NCI-H146 (cell line): ENCODE measurements at places on chromosomes 2 and 18.

GRCh38 chr2:233059547-233059796 is 670 bp upstream of the INPP5D start:
- DNase-seq: no peak

DNA sequence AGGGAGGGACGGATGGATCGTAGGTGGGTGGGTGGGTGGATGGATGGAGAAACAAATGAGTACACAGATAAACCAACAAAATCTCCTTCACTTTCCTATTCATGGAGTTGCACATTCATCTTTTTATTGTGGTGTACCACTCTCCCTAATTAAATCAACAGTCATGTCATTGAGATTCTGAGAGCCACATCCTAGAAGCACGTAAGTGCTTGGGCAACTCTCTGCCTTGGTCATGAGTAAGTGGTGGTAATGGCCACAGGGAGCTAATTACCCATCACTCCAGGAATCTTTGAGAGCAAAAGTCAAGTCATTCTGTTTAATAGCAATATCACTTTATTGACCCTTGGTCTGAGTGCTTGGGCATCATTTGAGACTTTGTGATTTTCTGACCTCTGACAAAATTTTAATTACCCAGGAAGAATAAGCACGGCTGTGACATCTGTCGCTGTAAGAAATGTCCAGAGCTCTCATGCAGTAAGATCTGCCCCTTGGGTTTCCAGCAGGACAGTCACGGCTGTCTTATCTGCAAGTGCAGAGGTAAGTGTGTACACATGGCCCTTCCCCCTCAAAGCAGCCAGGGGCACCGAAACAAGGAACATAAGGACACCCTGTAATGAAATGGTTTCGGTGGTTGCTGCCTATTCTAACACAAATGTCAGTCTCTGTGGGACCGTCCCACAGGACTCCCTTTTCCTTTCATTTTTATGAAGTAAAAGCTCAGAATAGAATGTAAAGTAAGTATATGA is 85.9 kb downstream of the FEZ2 start:
- DNase-seq: no peak

GRCh38 chr2:108492364-108492763 is 41.9 kb upstream of the LIMS1 start:
- DNase-seq: no peak

DNA sequence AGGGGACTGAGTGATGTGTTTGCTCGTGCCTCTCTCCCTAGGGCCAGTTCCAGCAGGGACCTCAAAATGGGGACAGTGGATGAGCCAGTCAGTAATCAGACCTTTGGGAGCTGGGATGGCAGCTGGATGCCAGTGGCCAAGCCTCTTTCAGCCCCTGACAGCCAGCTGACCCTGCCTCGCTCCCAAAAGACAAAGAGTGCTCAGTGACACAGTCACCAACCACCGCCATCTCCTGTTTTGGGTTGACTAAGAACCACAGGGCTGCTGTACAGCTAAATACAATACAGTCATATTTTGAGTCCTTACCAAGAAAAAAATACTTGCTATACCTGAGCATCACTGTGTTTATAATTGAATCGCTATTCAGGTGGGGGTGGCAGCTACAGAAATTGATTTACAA is 75.7 kb downstream of the POU3F3 start:
- no peak for DNase-seq

DNA sequence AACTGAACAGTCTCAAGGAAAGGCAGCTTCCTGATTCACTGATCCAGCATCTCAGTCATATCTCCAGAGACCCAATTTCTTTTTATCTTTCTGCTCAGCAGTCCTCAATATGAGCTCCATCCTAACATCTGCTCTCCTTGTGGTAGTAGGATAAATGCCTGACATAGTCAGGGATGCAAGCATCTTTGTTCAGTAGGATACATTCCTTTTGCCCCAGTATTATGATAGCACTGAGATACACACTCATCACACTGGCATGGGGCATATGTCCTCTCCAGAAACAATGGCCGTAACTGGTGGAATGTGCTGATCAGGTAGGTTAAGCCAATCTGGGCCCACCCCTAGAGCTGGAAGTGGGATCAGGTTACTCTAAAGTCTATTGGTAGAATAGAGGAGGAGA is 207.2 kb downstream of the ETAA1 start:
- no peak for DNase-seq

GRCh38 chr2:47083886-47084687 is 71.0 kb downstream of the STPG4 start:
- DNase-seq: no peak

DNA sequence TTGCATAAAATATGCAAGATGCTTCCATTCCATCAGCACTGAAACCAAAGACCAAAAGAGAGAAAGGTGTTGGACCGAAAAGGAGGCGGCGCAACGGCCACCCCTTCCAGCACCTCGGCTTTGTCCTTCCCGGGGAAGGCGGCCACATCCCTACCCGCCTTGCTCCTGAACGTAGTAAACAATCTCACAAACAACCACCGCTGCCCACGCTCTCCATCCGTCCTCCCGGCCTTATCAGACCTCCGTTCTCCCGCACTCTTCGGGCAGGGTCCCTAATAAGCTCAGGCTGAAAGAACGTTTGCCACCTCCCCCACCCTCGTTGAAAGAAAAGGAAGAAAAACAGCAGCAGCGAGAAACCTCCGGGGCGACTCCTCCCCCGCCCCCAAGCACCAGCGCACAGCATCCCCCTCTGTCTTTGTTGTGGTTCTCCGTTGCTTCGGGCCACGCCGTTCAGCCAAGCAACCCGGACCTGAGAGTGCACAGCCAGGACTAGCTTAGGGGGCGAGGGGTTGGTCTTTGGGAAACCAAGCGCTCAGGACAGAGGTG is 4.4 kb downstream of the EVX2 start:
- peak; percentile 76 for DNase-seq

DNA sequence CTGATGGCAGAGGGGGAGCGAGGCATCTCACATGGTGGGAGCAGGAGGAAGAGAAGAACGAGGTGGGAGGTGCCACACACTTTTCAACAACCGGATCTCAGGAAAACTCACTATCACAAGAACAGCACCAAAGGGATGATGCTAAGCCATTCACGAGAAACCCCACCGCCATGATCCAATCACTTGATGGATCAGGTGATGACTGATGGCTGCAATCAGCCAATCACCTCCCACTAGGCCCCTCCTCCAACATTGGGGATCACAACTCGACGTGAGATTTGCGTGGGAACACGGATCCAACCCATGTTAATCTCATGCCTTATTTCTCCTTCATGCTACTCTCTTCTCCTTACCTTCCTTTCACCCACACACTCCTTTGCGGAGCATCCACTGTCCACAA is 143.6 kb downstream of the ANTXR1 start:
- DNase-seq: no peak

DNA sequence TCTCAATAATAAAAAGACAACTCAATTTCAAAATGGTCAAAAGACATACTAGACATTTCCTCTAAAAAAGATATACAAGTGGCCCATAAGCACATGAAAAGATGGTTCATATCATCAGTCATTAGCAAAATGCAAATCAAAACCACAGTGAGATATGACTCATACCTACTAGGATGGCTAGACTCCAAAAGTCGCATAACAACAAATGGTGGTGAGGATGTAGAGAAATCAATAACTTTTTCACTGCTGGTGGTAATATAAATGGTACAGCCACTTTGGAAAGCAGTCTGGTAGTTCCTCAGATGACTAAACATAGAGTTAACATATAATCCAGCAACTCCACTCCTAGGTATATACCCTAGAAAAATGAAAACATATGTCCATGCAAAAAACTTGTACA is 242.3 kb upstream of the NOL4 start:
- no peak for DNase-seq

- DNase-seq: no peak
These were observed 287.3 kb upstream of the REV1 start for GRCh38 chr2:99776906-99777646.

GRCh38 chr2:47359375-47359868 is 43.5 kb upstream of the MSH2 start:
- DNase-seq: no peak

GRCh38 chr18:8831112-8831511 is 125.8 kb downstream of the MTCL1 start:
- no peak for DNase-seq

- no peak for DNase-seq
These were observed 5.3 kb downstream of the PER2 start for GRCh38 chr2:238282861-238283738.

DNA sequence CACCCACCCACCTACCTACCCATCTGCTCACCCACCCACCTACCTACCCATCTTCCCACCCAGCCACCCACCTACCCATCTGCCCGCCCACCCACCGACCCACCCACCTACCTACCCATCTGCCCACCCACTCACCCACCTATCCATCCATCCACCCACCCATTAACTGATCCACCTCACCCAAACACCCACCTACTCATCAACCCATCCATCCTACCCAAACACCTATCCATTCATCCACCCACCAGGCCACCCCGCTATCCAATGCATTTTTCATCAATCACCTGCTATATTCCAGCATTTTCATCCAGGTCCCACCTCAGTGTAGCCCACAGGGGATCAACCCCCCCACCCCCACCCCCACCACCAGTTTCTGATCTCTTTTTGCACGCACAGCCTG is 121.8 kb downstream of the GLI2 start:
- no peak for DNase-seq

DNA sequence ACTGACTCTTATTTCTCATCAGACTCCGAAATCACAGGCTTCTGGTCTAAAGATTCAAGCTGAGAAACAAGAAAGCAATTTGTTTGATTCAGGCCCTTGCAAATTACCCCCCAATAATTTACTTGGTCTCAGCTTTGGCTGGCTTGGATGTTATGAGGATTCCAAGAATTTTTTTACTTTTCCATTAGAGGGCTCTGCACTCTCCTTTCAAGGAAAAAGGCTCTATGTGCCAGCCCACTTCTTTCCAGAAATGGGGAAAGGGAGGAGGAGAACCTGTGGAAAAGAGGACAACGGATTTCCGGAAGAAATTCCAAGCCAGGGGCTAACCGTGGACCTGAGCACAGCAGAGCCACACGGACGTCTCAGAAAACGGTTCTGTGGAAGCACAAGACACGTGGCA is 44.4 kb downstream of the BCL11A start:
- DNase-seq: no peak

- peak; percentile 74 for DNase-seq
These were observed 62.4 kb downstream of the SERPINB8 start for GRCh38 chr18:64032312-64032711.

- DNase-seq: no peak
These were observed 58.6 kb upstream of the NFU1 start for GRCh38 chr2:69495861-69496260.

DNA sequence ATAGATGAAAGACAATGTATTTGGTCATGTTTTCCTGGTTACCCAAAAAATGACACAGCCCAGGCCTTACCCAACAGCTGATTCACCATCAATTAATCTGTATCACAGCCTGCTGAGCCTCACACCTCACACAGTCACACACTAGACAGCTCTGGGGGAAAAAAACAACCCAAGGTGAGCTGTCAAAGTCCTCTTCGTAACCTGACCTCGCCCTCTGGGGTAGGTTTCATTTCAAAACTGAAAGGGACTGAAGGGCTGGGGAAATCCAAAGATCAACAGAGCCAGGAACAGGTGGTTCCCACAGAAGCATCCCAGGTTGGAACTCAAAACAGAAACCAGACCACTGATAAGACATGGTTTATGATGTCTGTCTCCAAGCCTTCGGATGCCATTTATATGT is 18.2 kb upstream of the PCBP1 start:
- DNase-seq: no peak

GRCh38 chr2:157256626-157257025 is 879 bp upstream of the GALNT5 start:
- no peak for DNase-seq

DNA sequence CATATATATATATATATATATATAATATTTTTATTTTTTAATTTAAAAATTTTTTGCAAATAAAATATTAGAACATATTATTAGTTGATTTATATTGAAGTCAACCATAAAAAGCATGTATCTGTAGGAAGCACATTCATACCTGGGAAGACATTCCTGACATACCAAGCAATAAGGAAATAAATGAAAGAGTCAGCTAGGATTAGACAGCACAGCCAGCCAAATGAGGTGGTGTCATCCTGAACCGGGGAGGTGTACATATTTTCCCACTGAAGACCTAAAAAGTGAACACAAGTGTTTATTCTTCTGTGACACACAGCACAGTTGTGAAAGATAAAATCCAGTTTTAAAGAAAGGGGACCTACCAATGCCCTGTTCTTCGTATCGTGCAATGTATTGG is 149.2 kb downstream of the ABCA12 start:
- DNase-seq: no peak

GRCh38 chr2:22981785-22982184 is 403.2 kb upstream of the KLHL29 start:
- peak; percentile 34 for DNase-seq

GRCh38 chr2:171475979-171476378 is 42.0 kb downstream of the DCAF17 start:
- DNase-seq: no peak

- DNase-seq: no peak
These were observed 206.6 kb upstream of the RBMS1 start for GRCh38 chr2:160700021-160700814.

- DNase-seq: no peak
These were observed 63.0 kb upstream of the MSH2 start for GRCh38 chr2:47339745-47340541.

- DNase-seq: no peak
These were observed 88.3 kb upstream of the CCDC68 start for GRCh38 chr18:55047546-55047945.

GRCh38 chr2:240997856-240998705 is at the start of gene SNED1:
Gene SNED1 (plus strand): TSS chr2:240998618. CDS start chr2:240998838, 220 bp downstream.
- DNase-seq: peak; percentile 79

DNA sequence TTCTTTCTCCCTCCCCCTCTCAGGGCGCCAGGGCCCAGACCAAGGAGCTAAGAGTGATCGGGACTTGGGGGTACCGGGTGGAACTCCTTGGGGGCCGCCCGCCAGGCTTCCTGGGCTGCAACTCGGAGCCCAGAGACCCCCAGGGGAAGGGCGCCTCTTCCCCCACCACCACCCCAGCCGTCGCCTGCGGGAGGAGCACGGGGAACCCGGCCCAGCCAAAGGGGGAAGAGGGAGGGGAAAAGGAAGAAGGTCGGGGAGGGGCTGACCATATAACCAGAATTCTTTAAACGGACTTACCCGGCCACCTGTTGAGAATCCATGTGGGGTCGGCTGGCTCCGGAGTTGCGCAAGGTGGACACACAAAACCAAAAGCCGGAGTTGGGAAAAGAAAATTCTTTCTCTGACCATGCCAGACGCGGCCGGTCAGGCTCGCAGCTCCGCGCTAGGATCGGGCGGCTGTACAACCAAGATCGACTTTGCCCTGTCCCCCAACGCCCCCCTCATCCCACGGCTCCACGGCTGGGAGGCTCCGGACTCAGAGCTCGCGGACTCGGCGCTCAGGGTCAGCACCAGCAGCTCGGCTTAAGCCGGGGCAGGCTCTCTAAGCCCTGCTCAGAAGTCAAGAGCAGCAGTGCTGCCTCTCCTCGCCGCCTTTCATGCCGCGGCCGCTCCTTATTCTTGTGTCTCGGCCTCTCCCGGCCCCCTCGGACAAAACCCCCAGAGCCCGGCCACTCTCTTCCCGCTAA is 6.3 kb upstream of the SIX3 start:
- peak; percentile 70 for DNase-seq
